Mucosa of gallbladder (tissue), 1 donor: ENCODE measurements at places on chromosomes 6 and 20. TPM values are rescaled to one million over a fixed set of nuclear protein-coding genes. Genes with fewer than 3 reads are reported as not detected.

GRCh38 chr6:134063966-134064445 lies 11.6 kb upstream of the SLC2A12 start:
- DNase-seq, result peak; percentile 79

DNA sequence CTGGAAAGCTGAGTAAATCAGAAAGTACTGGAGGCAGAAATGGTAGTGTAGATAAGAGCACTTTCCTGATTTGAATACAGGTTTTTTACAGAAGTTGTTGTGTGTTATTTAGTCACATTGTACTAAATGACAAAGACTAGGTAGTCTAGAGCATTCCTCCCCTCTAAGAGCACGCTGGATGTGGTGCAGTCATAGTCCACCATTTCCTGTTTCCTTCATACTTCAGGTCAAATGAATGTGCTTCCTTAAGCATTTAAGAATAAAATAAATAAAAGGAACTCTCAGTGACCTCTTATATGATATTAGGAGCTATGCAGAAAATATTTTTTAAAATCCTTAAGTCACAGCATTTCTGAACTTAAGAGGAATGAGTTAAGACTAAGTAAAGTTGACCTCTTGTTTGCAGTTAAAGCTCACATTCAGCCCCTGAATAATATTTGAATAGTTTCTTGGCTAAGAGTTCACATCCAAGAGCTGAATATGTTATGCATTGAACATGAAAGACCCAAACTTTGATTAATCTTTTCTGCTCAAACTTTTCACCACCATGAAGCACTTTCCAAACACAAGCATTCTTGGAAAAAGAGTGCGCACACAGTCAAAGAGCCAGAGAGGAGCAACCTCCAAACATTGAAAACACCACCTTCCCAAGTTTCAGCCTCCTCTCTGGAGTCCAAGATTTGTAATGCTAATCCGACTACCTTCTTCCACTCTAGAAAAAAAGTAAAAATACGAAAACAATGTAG lies 53.4 kb upstream of the TMEM30A start:
- no peak for DNase-seq

DNA sequence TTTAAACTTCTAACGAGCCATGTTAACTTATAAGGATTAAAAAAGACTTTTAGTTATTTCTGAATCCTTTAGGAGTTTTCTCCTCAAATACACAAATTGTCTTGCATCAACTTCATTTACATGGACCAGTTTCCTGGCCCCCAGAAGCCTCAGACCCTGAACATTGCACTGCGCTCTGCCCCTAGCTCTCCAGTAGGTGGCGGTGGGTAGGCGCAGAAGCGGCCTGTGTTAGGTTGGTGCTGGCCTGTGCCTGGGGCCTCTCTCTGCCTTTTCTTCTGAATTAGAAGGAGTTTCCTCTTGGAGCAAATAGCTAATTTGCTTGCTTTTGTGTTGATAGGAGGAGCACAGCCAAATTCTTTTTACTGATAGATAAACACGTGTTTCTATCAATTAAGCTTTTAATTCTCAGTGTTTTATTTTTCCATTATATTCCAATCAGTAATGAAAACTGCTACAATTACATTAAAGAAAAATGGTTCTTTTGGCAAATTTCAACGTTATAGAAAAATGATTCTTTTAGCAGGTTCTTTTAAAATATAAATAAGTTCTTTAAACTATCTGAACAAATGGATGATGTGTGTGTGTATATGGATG lies 44.4 kb downstream of the DTD1 start:
- peak; percentile 73 for DNase-seq

DNA sequence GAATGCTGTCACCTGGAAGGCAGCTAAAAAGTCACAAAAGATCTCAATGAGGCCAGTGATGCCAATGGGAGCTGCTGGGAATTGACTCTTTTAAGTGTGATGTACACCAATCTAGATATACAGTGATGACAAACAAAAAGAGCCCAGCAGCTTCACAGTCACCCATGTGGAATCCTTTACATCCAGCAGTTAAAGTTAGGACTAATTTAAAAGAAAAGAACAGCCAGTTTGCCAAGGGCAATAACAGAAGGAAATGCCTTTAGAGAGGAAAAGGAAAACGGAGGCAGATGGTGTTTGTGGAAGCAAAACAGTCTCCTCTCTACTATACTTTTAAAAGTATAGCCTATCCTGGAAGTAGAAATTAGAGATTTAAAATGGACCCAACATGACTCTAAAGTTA lies 873.5 kb downstream of the EPHA7 start:
- DNase-seq, result no peak

- DNase-seq, result no peak
Measured at GRCh38 chr6:111481836-111482187, 1.2 kb downstream of the REV3L start.

GRCh38 chr6:14012313-14013030 lies 87.7 kb downstream of the RNF182 start:
- no peak for DNase-seq

- DNase-seq, result no peak
Measured at GRCh38 chr6:14038467-14039437, 78.8 kb upstream of the CD83 start.

GRCh38 chr6:26051665-26052310 lies 35.4 kb upstream of the HFE start:
- no peak for DNase-seq

- no peak for DNase-seq
Measured at GRCh38 chr20:56187534-56188165, 60.9 kb upstream of the MC3R start.

DNA sequence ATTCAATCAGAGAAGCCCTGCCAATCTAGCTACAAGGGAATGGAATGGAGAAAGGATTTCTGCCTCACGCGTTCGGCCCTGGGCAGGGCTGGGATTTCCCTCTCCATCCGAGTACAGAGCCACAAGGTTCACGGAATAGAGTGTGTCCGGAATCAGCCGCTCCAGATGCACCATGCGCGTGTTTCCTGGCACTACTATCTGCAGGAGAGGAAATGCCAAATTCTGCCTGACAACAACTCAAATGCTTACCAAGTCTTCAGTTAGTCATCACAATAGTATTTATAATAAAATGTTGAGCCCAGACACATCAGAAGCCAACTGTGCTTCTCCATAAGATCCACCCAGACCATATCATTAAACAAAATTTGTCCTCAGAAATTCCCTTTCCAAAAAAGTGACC lies 75.1 kb downstream of the COL12A1 start:
- DNase-seq, result no peak

DNA sequence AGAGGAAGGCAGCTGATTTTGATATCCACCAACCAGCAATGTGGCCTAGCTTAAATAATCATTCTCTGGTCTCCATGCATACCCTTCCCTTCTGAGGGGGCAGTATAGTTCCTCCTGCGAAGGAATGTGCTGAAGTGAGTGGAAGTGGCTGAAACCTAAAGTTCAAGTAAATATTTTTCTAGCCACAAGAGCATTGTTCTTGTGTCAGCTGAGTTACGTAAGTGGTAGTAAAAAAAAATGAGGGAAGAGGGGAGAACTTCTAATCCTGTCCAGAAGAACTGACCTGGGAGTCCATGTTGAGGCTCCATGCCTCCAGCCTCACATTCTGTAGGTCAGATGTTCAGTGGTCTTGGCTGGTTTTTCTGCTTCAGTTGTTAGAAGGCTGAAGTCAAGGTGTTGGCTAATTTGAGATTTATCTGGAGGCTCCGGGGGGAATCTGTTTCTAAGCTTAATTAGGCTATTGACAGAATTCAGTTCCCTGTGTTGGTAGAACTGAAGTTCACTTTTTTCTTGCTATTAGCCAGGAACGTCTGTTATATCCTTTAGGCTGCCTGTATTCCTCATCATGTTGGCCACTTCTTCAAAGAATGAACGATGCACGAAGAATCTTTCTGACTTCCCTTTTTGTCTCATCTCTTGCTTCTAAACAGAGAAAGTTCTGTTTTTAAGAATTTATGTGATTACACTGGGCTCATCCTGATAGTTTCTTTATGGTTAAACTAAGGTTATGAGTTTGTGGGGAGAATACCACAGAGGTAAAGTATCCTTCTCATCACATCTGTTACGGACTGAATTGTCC lies 207.1 kb upstream of the PRSS16 start:
- DNase-seq, result no peak

DNA sequence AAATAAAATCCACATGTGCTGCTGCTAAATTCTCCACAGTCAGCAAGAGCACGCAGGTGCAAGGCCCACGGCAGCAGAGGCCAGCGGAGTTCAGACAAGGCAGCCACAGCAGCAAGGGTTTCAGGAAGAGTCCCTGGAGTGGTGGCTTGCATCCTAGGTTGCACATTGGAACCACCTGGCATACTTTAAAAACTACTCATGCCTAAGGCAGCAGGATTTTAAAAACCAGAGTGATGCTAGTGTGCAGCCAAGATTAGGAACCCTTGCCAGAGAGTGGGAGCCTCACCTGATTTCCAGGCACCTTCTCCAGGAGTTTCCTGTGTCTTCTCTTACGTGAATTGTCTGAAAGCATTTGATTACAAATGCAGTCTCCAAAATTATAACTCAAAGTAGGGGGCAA lies 104.0 kb upstream of the GPR6 start:
- no peak for DNase-seq

- no peak for DNase-seq
Measured at GRCh38 chr20:20017844-20018185, 653 bp downstream of the NAA20 start.

GRCh38 chr20:14984768-14985622 lies 647.6 kb upstream of the FLRT3 start:
- DNase-seq, result peak; percentile 47

GRCh38 chr6:14448246-14448645 lies 330.7 kb downstream of the CD83 start:
- DNase-seq, result no peak

- no peak for DNase-seq
Measured at GRCh38 chr6:149285626-149286025, 31.9 kb upstream of the TAB2 start.

GRCh38 chr20:46773680-46774079 lies 64.2 kb downstream of the SLC2A10 start:
- no peak for DNase-seq

DNA sequence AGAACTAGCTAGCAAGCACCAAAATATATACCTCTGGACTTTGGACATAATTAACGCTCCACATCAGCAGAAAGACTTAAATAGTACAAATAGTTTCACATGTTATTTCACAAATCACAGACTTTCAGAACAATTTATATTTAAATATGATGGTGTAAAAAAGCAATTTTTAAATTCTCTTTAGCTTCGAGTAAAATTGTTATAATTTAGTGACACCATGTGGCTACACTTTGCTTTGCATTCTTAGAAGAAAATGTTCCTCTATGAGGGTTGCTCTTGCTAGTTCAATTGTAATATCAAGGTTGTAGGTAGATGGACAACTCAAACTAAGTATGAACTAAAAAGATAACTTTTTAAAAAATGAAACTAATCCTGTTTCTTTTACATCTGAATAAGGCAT lies 69.0 kb downstream of the BTBD9 start:
- DNase-seq, result no peak

DNA sequence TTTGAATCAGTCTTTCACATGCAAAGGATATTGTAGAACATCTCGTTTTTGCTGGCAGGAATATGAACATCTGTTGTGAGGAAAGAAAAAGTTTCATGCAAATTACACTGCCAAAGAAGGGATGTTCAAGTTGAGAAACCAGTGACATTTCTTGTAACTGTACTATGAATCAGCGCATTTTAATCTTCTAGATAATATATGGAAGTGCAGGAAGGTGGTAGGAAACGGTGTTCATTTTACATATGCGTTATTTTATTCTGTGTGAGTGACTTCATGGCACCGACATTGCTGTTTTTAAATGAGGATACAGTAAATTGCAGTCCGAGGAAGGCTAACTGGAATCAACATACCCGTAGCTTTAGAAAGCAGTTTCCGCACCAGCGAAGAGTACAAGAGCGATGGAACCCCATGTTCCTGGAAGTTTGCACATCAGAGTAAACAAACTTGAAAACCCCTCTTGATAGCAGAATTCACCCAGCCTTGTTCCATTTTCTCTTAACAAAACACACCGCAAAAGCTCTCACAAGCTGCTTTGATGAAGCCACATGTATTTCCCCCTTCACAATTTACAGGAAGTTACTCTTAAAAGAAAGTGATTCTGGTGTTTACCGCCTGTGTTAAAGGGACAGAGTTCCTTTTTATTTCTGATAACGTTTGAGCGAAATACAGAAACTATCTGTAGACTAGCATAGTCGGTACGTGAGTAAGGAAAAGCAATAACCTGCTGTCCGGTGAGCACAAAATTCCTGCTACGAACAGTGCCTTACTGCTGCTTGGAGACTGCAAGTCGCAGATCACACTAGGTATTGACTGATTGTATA lies 11.5 kb downstream of the PRDM1 start:
- DNase-seq, result peak; percentile 45

DNA sequence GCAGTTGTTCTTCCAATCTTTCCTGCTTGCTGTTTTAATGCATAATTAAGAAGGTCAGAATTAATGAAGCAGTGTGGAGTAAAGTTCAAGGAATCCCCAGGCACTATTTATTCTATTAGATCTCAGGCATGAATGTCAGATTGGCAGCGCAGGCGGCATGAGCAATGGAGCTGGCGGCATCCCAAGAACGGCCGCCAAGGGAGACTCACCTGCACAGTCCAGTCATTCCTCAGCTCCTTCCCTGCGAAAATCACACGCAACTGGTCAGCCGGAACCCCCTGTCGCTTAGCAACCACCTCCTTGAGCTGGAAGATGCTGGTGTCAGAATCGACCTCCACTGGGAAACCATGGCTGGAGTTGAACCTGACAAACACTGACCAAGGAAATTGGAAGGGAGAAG lies 284.5 kb downstream of the PRKN start:
- DNase-seq, result no peak

- no peak for DNase-seq
Measured at GRCh38 chr20:43911066-43911465, 3.6 kb upstream of the TOX2 start.

DNA sequence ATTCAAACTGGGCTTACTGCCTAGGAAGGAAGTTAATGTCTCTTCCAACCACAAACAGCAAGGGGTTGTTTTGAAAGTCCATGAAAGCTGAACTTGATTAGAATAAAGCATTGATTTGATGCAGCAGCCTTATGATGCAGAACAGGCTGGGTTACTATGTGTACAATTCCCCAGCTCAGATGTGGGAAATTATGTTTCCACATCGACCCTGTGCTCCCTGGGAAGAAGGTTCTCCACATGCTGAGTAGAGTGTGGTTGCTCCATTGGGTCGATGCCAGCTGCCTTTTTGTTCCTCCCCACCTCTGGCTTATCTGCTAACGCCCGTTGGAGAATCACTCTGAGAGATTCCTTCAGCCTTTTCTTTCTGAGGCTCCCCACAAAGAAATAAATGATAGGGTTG lies 1.2 kb downstream of the MAS1L start:
- no peak for DNase-seq

GRCh38 chr6:1049900-1050299 lies 262.0 kb upstream of the FOXQ1 start:
- DNase-seq, result peak; percentile 58

The TFAP2C gene
- total RNA-seq, result 2.1 TPM

The DSE gene
- 24.9 TPM for total RNA-seq

The ARMH2 gene
- total RNA-seq, result not detected

The FGD2 gene
- total RNA-seq, result 20.5 TPM
